ENCODE measurements at places on chromosomes 1 and 21.

GRCh38 chr1:115077286-115077983 is 11.9 kb downstream of the TSPAN2 start:
- no peak for DNase-seq

- DNase-seq = no peak
Measured at GRCh38 chr1:229690662-229691061, 64.6 kb downstream of the URB2 start.

GRCh38 chr1:112387807-112388206 is 8.2 kb upstream of the CTTNBP2NL start:
- DNase-seq = no peak

DNA sequence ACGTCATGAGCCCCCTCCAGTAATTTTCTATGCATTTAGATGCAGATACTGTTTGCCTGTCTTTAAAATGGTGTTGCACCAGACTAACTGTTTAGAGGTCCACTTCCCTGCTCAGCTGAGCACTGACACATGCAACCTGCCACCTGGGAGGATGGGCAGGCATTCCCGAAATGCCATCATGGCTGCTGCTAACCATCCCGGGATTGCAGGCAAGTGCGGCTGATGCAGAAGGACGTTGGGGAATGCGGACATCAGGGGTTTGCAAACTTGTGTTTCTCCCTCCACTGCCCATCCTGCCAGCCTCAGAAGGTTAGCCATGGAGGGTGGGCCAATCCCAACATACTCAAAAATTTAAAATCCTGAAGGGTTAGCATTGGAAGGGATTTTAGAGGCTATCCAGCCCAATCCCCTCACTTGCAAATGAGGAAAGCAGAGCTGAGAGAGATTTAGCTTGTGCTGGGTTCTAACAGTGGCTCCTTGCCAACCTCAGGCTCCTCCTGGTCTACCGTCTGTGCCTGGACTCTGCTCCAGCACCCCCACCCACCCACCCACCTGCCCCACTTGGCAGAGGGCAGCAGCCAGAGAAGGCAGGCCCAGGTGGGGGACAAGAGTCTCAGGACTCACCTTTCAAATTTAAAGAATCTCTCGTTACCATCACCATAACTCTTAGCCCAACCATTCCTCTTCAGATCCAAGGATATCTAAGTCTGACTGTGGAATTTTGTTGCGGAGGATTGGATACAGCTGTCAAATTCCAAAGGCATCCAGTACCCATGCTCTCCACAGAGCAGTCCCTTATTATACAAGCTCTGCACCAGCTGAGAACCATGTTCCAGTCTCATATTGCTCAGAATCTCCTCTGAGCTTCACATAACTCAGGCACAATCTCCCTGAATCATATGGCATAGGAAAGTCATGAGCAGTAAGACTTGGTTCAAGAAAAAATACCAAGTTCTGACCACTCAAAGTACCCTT is 34.2 kb downstream of the HIVEP3 start:
- DNase-seq = no peak

GRCh38 chr1:231774719-231775335 is 148.2 kb downstream of the DISC1 start:
- DNase-seq = no peak

GRCh38 chr1:228367798-228368791 is 38.5 kb downstream of the TRIM11 start:
- DNase-seq = no peak

- no peak for DNase-seq
Measured at GRCh38 chr21:36845790-36846189, 120.7 kb downstream of the HLCS start.

DNA sequence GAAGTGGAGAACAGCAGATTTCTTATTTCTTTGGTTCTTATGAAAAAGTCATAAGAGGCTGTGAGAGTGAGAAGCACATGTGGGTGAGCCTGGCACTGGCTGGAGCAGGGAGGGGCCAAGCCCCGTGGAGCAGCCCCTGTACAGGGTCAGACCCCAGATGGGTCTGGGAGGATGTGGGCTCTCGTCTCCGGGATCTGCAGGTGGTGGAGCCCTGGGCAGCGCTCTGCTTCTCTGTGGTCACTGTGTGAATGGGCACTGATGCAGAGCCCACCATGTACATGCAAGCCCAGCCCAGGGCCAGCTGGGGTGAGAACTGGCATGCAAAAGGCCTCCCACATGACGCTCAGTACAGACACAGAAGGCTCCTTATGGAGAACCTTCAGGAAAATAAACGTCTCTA is 67.6 kb downstream of the SIM2 start:
- no peak for DNase-seq

DNA sequence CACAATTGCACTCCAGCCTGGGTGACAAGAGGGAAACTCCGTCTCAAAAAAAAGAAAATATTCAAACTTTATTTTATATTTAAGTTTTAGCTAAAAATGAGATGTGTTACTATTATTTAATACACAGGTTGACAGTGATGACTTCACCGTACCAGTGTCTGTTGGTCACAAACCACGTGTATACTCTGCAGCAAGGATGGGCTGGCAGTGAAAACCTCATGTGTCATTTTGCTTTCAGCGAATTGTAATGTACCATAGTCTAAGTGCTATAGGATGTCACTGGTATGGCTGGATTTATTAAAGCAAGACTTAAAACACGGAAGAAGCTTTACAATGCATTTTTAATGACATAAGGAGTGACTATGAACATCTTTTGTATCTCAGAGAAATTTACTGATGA is 28.1 kb upstream of the NHLH2 start:
- no peak for DNase-seq

DNA sequence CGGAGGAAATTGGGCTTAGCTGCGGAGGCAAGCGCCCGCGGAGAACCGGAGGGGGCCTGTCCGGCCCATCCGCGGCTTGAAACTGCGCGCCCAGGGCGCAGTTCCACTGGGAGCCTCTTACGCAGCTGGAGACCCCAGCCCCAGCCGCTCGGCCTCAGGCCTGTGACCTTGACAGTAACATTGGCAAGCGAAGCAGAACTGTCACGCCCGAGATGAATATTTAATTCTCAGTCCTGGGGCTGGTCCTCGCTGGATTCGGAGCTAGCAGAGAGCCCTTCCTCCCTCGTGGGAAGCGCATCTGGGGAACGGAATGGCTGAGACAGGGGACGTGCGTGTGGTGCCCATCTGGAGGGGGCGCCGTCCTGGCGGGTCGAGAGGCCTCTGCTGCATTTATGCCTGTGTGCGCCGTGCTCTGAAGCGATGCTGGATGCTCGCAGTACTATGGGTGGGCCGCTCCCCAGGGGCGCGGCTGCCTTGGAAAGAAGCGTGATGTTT is 928 bp downstream of the SLC6A17 start:
- DNase-seq = no peak

DNA sequence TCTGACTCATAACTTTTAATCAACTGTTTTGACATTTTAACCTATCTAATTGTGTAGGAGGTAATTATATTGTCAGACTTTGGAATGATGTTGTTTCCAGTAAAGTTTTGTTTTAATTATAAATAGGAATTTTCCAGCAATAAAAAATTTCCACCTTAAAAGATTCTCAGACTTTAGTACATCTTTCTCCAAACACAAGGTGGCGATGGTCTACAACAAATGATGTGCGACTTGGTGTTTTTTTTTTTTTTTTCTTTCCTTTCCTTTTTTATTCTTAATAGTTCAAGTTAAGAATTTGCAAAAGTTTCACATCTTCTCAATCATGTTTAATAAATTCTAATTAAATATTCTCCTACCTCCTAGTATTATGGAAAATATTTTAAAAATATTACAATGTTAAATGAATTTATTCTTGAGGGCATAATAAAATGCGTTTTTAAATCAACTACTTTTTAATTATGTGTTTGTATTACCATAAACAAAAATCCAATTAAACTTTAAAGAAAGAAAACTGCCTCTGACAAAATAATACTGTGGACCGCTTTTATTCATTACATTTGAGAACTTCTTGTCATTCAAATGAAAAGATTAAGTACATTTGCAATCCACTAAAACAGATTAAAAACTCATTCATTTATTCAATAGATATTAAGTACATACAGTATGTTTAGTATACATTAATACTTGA is 4.4 kb upstream of the ADAMTS1 start:
- no peak for DNase-seq

DNA sequence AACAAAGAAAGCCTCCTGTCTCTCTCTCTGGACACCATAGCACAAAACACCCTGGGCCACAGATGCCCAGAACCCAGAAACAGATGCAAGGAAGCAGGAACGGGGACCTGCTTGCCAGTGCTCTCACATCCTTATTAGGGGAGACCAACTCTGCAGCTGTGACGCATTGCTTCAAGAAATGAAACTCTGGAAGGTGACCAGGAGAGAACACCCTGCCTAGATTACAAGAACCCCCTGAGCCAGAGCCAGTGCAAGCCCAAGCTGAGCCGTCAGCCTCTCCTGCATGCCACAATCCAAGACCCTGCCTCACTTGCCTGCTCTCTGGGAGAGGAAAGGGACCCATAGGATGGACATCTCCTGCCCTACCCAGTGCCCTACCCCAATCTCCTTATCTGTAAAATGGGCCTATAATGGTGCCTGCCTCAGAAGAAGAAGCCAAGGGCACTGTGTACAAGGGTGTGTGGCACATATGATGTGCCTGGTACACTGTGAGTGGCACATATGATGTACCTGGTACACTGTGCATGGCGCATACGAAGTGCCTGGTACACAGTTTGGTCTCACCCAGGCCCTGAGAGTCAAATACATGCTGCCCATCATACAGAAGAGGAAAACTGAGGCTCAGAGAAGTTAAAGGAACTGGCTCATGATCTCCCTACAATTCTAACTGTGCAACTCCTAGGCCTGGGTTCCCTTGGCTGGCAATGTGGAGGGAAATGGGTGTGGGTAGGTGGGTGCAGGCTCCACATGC is 16.8 kb upstream of the FAM131C start:
- DNase-seq = no peak

Data from NCI-H187 (cell line).